ENCODE measurements at places on chromosomes 2 and 18.

- DNase-seq: no peak
These were observed 734.0 kb upstream of the GCFC2 start for GRCh38 chr2:76444732-76445131.

DNA sequence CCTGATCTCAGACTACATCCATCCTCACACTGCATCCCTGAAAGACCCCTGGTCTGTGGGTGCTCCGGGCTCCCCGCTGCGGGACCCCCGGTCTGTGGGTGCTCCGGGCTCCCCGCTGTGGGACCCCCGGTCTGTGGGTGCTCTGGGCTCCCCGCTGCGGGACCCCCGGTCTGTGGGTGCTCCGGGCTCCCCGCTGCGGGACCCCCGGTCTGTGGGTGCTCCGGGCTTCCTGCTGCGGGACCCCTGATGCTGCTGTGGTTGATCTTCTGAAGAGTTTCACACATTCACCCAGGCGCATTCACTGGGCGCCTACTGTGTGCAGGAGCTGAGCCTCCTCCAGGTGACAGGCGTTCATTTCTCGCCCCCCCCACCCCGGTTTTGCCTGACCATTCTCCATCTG lies 162.7 kb upstream of the SALL3 start:
- DNase-seq: no peak

DNA sequence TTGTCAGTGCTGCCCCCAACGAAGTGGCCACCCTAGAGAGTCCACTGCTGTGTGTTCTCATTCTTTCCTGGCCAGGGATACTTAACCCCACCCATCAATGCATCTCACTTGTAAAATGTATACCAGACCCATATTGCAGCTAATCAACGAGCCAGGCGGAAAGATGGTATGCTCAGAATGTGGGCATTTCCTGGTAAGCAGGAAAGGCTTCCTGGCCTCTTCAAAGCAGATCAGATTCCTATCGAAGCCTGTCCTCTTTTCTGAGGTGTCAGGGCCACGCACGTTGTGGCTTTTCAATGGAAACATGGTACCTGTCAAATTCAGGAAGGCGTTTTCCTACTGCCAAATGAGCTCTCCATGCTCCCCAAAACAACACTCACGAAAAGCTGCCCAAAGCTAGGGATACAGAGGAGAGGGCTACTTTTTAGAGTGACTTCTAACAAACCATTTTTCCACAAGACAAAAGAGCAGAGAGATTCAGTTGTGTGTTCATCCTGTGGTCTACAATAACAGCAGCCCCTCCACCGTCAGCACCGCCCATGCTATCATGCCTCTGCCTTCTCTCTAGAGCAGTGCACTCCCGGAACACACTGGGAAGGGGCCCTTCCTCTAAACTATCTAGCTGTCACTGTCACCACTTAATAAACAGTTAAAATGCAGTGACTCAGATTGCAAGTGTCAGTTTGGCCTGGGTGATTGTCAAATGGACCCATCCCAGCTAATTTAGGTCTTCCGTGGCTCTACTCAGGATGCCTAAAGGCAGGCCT lies 535.1 kb downstream of the RNF144A start:
- DNase-seq: no peak

DNA sequence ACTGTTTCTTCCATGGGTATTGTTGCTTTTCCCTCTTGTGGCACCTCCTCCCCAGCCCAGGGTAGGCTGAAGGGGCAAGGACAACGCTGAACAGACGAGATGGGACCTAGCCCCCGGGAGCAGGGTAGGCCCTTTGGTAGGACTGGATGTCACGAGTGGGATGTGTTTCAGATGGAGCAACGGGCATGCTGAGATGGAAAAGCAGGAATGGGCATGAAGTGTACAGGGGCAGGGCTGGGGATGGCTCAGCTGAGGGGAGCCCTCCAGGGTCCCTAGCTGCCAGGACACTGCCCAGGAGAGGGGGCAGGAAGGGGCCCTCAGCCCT lies 33.4 kb downstream of the ARHGEF4 start:
- no peak for DNase-seq

GRCh38 chr18:70781860-70782453 lies 493.1 kb downstream of the SOCS6 start:
- peak; percentile 49 for DNase-seq

- no peak for DNase-seq
These were observed 37.1 kb upstream of the GPR75 start for GRCh38 chr2:53896864-53897263.

GRCh38 chr18:78238404-78239089 lies 741.1 kb upstream of the SALL3 start:
- DNase-seq: no peak

GRCh38 chr2:6368281-6368680 lies 497.4 kb downstream of the CMPK2 start:
- DNase-seq: no peak

- no peak for DNase-seq
These were observed 177.2 kb upstream of the SCN7A start for GRCh38 chr2:166671235-166671634.

- DNase-seq: no peak
These were observed 5.1 kb downstream of the NFATC1 start for GRCh38 chr18:79400591-79401381.

- DNase-seq: no peak
These were observed 59.9 kb upstream of the TMEM87B start for GRCh38 chr2:111995148-111995547.

DNA sequence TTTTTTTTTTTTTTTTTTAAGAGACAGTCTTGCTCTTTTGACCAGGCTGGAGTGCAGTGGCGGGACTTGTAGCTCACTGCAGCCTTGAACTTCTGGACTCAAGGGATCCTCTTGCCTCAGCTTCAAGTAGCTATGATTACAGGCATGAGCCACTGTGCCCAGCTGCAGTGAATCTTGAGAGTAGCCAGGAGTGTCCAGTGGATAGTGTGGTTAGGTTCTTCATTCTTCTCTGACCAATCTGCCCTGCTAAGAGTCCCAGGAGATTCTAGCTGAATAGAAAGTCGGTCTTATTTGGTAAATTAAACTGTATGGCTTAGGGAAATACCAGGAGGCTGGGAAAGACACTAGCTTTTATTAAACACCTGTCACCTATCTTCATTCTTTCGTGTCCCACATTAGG lies 15.3 kb downstream of the USP39 start:
- DNase-seq: no peak

- DNase-seq: peak; percentile 61
These were observed 66.2 kb downstream of the ACVR2A start for GRCh38 chr2:147910990-147911473.

DNA sequence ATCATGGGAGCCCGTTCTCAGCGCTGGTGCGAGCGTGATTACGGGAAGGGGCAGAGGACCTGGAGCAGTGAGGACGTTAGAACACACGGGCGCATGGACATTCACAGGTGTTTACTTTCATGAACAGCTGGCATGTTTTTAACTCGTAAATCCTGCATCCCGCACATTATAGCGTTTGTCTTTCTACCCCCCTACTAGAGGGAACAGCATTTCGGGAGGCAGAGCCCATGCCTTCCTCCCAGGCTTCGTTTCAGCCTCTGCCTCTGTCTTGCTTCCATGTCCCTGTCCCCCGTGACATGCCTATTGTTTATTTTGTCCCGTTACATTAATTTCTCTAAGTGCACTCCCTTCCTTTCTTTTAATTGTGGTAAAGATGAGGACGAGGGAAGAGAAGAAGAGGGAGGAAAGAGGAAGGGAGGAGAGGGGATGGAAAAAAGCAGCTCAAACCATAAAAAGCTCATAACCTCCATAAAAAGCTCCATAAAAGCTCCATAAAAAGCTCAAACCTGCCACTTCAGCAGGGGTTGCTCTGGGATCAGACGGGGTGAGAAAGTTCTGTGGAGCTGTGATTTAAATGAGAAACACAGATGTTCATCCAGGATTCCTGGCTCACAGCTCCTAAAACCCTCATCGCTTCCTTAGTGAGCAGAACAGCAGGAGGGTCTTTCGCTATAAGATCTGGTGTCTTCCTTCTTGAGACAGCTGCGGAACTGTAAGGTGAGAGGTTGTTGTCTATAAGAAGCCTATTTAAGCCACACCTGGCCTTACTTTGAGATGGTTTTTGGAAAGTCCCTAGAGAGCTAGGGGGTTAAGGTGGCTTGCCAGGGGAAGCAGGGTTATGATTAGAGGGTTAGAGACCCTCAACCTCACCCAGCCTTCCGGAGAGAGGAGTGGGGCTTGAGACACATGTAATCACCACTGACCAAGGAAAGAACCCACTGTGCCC lies 66.6 kb upstream of the SNTG2 start:
- no peak for DNase-seq

DNA sequence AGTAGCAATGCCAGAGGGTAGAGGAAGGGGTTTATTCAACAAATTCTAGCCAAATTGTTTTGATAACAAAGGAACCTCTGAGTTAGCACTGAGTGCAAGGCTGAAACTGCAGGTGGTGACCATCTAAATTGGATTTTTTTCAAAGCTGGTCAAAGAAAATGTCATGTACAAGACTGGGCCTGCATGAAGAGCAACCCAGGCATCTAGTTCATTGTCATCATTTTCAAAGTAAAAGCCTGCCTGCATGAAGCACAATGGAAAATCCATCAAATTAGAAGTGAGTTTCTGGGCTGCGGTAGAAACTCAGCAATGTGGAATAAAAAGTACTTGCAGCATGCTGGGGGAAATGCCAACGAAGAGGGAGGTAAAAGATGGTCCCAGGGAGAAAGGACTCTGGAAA lies 80.8 kb upstream of the PPP1CB start:
- no peak for DNase-seq

DNA sequence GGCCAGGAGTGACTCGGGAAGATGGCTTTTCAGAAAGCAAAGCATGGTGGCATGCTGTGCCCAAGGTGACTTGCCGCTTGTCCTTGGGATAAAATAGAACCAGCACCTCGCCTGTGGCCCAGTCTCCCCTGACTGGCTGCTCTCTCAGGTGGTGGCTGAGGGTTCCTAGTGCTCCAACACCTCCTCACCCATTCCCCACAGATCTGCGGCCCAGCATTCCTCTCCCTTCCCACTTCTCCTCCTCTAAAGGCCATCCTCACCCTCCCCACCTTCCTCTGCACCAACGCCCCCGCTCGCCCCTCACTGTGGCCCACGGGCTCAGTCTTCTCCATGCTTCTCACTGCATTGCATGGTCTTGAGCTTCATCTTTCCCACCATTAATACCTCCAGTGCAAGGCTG lies 132.4 kb downstream of the PXDN start:
- DNase-seq: no peak

GRCh38 chr2:42840760-42841159 lies 48.4 kb upstream of the HAAO start:
- DNase-seq: no peak

DNA sequence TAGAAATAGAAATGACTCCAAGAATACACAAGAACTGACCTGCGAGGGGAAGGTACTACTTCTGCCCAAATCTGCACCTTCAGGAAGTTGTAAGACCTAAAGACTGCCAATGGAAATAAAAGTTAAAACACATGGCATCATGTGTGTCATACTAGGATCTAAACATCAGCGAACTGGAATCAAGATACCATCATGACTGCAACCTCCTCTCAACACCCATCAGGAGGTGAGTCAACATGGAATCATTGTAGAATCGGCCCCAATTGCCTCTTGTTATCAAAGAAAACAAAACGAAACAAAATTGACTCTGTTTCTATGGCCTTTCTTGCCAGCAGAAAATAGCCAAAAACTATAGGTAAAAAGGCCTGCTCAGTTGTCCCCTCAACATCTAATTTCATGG lies 15.1 kb downstream of the RDH14 start:
- no peak for DNase-seq

GRCh38 chr2:96930351-96931010 lies 55.9 kb downstream of the FAM178B start:
- no peak for DNase-seq

DNA sequence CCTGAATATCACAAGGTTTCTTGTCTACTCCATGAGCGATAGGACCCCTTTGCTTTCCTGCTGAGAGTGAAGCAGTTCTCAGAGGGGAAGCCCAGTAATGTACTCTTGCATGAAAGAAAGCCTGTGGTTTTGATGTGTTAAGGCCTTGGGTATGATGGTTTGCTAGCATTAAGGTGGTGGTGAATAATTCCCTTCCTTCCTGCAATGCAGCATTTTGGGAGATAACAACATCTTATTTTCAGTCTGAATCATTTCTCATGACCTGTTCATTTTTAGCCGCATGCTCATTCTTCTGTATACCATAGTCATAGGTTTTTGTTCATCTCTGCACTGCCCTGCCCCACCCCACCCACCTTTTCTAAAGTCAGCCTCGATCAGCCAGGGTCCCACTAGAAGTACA lies 66.2 kb downstream of the HNMT start:
- DNase-seq: no peak
